ENCODE measurements at places on chromosomes 16 and 17.

DNA sequence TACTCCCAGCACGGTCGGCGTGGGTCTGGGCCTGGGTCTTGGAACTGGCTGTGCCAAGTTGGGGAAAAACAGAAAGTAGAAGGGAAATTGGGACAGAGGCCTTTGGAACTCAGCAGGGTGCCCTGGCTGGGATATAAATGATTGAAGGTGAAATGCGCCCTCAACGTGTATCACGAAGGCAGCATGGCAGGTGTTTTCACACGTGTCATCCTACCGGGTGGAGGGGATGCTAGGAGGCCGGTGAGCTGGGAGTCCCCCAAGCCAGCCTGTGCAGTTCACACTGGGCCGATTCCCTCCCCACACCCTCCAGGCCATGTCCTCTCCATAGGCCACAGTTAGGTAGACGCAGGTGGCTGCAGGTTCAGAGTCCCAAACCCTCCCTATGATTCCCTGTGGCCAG, 6.0 kb downstream of the TNFAIP1 start:
- no peak for DNase-seq

DNA sequence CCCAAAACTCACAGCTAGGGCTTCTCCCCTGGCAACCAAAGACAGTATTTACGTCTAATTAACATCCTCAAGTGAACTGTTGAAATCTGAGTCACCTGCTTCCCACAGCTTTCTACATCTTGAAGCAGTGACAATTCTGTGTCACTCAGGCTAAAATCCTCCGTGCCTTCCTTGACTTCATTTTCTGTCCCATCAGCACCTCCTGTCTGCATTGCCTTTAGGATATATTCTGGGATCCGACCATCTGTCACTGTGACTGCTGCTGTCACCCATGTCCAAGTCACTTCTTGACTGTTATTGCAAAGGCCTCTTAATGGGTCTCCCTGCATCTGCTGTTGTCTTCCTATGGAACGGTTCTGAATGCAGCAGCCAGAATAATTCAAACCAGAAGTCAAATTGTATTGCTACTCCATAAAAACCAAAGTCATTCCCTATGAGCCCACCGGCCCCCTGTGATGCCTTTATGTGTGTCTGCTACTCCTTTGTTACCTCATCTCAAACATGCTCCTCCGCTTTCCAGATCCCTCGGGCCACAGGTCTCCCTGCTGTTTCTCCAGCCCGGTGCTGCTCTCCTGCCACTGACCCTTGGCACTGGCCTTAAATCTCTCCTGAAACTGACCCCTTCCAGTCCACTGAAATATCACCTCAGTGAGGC, 56.9 kb downstream of the WWP2 start:
- DNase-seq, result no peak

DNA sequence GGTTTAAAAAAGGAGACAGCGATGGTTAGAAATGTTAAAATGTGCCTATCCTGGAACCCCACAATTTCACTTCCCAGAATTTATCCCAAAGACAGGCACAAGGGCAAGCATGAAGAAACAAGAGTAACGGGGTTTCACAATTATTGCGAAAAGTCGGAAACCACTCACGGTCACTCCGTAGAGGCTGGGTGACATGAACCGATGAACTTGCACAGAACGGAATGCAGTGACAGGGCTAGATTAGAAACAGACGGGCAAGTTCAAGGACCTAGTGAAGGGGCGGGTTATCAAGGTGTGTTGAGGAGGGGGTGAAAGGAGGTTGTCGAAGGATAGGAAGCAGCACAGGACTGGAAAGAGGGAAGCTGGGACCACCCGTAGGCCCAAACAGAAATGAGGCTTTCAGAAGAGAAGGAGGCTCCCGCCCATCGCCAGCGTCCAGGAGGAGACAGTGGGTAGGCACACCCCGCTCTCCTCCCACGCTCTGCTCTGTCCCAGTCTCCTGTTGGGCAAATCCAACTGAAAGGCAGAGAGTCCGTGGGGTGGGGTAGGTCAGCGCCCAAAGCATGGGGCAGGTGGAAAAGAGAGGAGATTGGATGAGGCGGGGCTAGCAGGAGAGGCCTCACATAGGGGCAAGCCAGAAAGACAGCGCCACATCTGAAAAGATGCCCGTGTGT, 47.4 kb upstream of the JPH3 start:
- DNase-seq, result no peak

DNA sequence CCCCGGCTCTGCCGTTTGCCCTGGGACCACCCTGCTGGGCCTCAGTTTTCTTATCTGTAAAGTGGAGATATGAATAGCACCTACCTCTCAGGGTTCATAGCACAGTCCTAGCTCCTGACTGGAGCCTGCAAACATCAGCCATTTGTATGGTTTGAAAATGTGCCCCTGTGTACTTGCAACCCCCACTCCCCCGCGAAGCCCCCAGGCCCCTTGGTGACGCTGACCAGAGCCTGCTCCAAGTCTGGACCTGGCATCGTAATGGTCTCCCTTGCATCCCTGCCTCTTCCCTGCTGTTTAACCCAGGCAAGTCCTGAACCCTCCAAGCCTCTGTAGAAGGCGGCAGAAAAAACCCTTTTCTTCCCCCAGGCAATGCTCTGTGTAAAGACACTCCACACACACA, 128.0 kb downstream of the IRF8 start:
- no peak for DNase-seq

- no peak for DNase-seq
Measured at GRCh38 chr17:70563281-70563820, 394.0 kb downstream of the KCNJ2 start.

GRCh38 chr17:6145946-6146345, 75.8 kb downstream of the WSCD1 start:
- no peak for DNase-seq
